Small intestine (tissue), 16 donors: ENCODE measurements at places on chromosomes 6 and 20. TPM values are rescaled to one million over a fixed set of nuclear protein-coding genes. Genes with fewer than 3 reads are reported as not detected.

DNA sequence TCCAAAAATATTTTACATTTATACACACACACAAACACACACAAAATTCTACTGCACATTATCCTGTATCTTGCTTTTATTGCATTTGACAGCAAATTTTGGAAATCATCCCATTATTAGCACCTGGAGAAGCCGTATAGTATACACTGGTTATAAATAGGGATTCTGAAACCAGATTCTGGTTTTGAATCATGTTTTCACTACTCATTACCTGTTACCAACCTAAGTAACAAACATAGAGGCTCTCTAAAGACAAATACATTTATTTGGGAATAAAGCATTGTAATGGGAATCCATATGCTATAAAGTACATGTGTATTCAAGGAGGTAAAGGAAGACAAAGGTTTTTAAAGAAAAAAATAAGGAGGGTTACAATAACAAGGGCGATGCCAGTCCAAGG lies 106.8 kb downstream of the OR2B2 start:
- H3K4me3 ChIP-seq = no peak overlapping the region
- no peaks in the 10 kb centered on the region for H3K36me3 ChIP-seq
- H3K4me1 ChIP-seq = no peaks in the 10 kb centered on the region
- no peaks in the 10 kb centered on the region for H3K27me3 ChIP-seq
- no peak for DNase-seq

DNA sequence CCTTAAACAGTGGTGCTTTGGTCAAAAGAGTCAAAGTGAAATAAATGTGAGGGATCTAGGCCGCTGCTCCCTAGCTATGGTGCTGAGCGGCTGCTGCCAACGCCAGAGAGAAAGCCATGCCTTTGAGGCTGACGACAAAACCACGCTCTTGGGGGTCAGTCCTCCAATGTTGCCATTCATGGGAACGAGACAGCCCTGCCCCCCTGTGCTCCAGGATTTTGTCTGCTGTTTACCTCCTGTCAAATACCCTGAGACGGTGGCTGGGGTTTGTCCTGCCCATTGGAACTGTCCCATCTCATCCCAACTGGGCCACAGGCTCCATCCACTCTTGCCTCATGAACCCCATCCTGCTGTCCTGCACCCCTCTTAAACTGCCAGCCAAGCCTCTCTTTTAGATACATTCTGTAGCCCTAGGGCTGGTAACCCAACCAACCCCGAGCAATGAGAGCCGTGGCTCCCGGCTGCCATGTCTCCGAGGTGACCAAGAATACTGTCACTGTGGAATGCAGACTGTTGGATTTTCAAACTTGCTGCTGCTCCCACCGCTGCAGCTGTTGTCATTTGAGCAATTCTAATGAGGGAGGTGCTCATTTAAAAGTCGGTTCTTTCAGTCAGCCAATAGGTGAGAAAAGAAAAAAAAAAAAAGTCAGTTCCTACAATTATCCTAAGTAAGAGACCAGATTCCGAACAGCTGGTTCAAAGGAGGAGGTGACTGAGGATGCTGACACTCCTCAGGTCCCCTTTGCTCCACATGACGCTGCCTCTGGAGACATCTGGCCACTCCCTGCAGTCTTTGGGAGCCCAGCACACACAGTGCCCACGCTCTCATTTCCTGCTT lies 73.1 kb upstream of the QKI start:
- no peak overlapping the region for H3K27ac ChIP-seq
- H3K4me1 ChIP-seq = no peaks in the 10 kb centered on the region
- no peaks in the 10 kb centered on the region for H3K27me3 ChIP-seq
- no peak overlapping the region for H3K4me3 ChIP-seq
- H3K36me3 ChIP-seq = no peaks in the 10 kb centered on the region
- no peak for DNase-seq

GRCh38 chr6:1125297-1125696 lies 186.6 kb upstream of the FOXQ1 start:
- H3K27ac ChIP-seq = no peak overlapping the region
- H3K4me3 ChIP-seq = no peak overlapping the region
- H3K36me3 ChIP-seq = no peaks in the 10 kb centered on the region
- no peaks in the 10 kb centered on the region for H3K27me3 ChIP-seq

- H3K27ac ChIP-seq = no peak overlapping the region
- no peaks in the 10 kb centered on the region for H3K27me3 ChIP-seq
- H3K36me3 ChIP-seq = no peaks in the 10 kb centered on the region
- H3K4me1 ChIP-seq = no peaks in the 10 kb centered on the region
Measured at GRCh38 chr6:152727507-152727906, 23.1 kb upstream of the VIP start.

DNA sequence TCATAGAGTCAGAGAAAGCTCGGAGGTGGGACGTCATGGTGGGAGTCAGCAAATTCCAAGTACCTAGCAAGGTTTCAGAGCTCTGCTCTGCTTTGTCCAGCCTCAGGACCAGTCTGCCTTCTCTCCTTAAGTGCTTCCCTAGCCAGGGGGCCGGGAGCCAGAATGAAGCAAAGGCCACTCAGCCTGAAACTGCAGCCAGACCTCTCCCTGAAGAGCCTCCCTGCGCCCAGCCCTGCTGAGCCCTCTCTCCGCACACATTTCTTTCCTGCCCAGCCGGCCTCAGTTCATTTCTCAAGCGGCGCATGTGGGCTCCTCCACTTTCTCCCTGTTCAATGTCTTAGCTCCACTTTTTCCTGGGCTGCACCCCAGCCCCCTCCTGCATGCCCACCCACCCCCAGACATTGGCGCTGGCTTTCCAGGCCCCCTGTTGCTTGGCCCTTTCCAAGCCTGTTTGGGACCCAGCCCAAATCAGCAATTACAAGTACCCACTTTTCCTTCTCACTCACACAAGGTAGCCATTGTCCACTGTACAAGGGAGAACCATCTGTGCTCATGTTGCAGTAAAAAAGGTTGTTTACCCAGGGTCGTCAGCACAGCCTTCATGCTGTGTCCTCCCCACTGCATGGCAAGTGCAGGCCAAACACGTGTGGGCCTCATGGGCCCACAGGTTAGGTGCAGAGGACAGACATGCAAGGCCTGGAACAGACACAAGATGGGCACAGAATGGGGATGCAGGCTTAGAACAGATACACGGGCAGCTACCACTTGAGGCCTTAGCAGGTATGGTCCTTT lies 147.1 kb downstream of the MRPL14 start:
- no peaks in the 10 kb centered on the region for H3K36me3 ChIP-seq
- H3K27me3 ChIP-seq = no peaks in the 10 kb centered on the region
- no peak overlapping the region for H3K4me3 ChIP-seq
- no peak overlapping the region for H3K27ac ChIP-seq
- peaks cover 2% of the 10 kb centered on the region for H3K4me1 ChIP-seq
- DNase-seq = no peak

EPPIN gene
- not detected for polyA plus RNA-seq

- H3K36me3 ChIP-seq = no peaks in the 10 kb centered on the region
- no peak overlapping the region for H3K27ac ChIP-seq
- H3K4me1 ChIP-seq = no peaks in the 10 kb centered on the region
- H3K4me3 ChIP-seq = no peak overlapping the region
Measured at GRCh38 chr6:79498842-79499241, 38.4 kb downstream of the LCA5 start.

- no peaks in the 10 kb centered on the region for H3K36me3 ChIP-seq
- no peaks in the 10 kb centered on the region for H3K27me3 ChIP-seq
- H3K4me3 ChIP-seq = no peak overlapping the region
- H3K27ac ChIP-seq = no peak overlapping the region
- no peak for DNase-seq
Measured at GRCh38 chr6:129525055-129525454, 184.9 kb downstream of the ARHGAP18 start.

DNA sequence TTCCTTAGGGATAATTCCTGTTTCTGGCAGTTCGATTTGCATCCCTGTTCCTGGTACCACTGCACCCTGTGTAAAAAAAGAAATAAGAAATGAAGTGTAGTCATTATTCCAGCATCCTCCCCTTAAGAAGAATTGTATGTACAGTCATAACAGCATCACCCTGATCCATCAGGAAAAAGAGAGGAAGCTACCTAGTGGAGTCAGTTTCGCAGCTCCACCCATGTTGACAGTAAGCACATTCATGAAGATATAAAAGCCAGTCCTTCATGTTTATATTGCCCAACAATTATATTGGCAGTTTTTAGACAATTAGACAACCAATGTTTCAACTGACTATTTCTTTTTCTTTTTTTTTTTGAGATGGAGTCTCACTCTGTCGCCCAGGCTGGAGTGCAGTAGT lies 21.2 kb upstream of the HLA-G start:
- H3K4me1 ChIP-seq = no peaks in the 10 kb centered on the region
- no peaks in the 10 kb centered on the region for H3K36me3 ChIP-seq
- no peak overlapping the region for H3K4me3 ChIP-seq
- no peak overlapping the region for H3K27ac ChIP-seq
- DNase-seq = no peak
- no peaks in the 10 kb centered on the region for H3K27me3 ChIP-seq

TCF19 gene
- polyA plus RNA-seq = 12.8 TPM

GRCh38 chr6:48713612-48714011 lies 602.6 kb upstream of the PTCHD4 start:
- no peak for DNase-seq
- no peak overlapping the region for H3K27ac ChIP-seq
- H3K36me3 ChIP-seq = no peaks in the 10 kb centered on the region
- no peaks in the 10 kb centered on the region for H3K27me3 ChIP-seq

DNA sequence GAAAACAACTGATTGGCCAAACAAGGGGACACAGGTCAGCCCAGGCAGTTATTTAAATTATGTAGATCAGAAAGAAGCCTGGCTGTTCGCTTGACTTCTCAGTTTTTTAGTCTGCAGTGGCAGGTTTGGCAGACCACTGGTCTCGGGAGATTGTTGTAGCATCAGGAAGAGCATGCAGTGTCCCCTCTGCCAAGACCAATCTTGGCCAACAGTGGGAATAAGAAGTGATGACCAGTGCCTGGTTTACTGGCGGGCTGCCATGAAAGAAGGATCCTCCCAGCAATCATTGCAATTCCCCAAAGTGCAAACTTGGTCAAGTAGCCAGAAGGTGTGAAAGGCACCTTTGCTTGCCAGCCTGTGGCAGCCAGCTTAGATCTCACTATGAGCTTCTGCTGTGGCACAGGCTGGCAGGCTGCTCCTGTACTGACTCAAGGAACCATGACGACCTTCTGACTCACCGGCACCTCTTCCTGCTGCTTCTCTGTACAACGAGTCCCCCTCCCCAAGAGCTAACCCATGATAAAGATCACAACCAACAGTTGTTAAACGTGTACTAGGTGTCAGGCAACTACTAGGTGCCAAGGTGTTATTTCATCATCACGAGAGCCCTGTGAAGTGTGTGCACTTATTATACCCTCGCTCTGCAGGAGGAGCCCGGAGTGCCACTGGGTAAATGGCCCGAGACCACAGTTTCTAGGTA lies 76.8 kb upstream of the DUSP22 start:
- H3K27ac ChIP-seq = no peak overlapping the region
- no peak overlapping the region for H3K4me3 ChIP-seq
- no peaks in the 10 kb centered on the region for H3K36me3 ChIP-seq
- H3K4me1 ChIP-seq = no peaks in the 10 kb centered on the region

PKHD1 gene
- under 0.01 TPM for polyA plus RNA-seq

- H3K4me3 ChIP-seq = no peak overlapping the region
- H3K27ac ChIP-seq = no peak overlapping the region
- no peak for DNase-seq
- H3K36me3 ChIP-seq = no peaks in the 10 kb centered on the region
- H3K4me1 ChIP-seq = no peaks in the 10 kb centered on the region
- H3K27me3 ChIP-seq = no peaks in the 10 kb centered on the region
Measured at GRCh38 chr6:40558102-40558501, 29.1 kb downstream of the LRFN2 start.

DNA sequence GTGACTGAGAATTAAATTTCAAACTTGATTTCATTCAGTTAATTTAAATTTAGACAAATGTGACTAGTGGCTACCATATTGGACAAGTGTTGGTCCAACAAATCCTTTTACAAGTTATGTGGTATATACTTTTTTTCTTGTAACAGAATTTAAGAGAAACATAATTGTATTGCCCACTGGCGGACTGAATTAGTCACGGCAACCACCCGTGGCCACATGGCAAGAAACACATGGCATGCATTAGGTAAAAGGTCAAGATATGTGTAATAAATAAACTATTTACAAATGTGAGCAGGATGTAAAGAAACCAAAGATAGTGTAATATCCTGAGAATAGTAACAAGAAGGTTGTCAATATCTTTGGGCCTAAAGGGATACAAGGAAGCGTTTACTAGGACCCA lies 91.2 kb downstream of the LCA5 start:
- no peaks in the 10 kb centered on the region for H3K36me3 ChIP-seq
- no peaks in the 10 kb centered on the region for H3K4me1 ChIP-seq
- no peak for DNase-seq
- no peak overlapping the region for H3K27ac ChIP-seq
- no peak overlapping the region for H3K4me3 ChIP-seq

GRCh38 chr20:7571101-7571500 lies 369.2 kb downstream of the HAO1 start:
- H3K36me3 ChIP-seq = no peaks in the 10 kb centered on the region
- DNase-seq = no peak
- no peak overlapping the region for H3K4me3 ChIP-seq
- no peaks in the 10 kb centered on the region for H3K4me1 ChIP-seq
- no peaks in the 10 kb centered on the region for H3K27me3 ChIP-seq
- H3K27ac ChIP-seq = no peak overlapping the region

- no peaks in the 10 kb centered on the region for H3K27me3 ChIP-seq
- no peaks in the 10 kb centered on the region for H3K4me1 ChIP-seq
- no peak for DNase-seq
- no peak overlapping the region for H3K27ac ChIP-seq
- H3K36me3 ChIP-seq = no peaks in the 10 kb centered on the region
Measured at GRCh38 chr6:9789201-9789600, 625.7 kb downstream of the TFAP2A start.

GRCh38 chr6:79170959-79171358 lies 63.5 kb downstream of the HMGN3 start:
- H3K4me1 ChIP-seq = no peaks in the 10 kb centered on the region
- H3K4me3 ChIP-seq = no peak overlapping the region
- DNase-seq = peak; percentile 5
- no peaks in the 10 kb centered on the region for H3K27me3 ChIP-seq
- no peak overlapping the region for H3K27ac ChIP-seq
- H3K36me3 ChIP-seq = no peaks in the 10 kb centered on the region

ZC2HC1B gene
- polyA plus RNA-seq = 0.09 TPM

- H3K4me3 ChIP-seq = no peak overlapping the region
- DNase-seq = no peak
- no peaks in the 10 kb centered on the region for H3K36me3 ChIP-seq
- H3K27ac ChIP-seq = no peak overlapping the region
Measured at GRCh38 chr6:7674291-7674690, 51.6 kb upstream of the BMP6 start.

DNA sequence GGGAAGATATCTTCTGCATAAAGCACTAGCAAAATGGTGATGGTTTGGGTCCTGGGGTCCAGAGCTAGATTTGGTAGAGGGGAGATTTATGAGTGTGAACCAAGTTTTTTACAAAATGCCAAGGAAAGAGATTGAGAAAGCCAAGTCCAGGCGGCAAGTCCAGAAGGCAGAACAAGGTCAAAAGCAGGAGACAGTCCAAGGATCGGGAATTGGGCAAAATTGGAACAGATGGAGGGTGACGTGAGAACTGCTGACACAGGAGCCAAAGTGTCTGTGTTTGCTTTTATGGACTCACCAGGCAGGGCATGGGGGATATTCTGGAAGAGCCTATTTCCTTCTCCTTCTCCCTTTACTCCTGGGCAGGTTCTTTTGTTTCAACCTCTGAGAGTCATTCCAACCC lies 4.1 kb downstream of the NHLRC1 start:
- no peaks in the 10 kb centered on the region for H3K36me3 ChIP-seq
- peaks cover 10% of the 10 kb centered on the region for H3K4me1 ChIP-seq
- H3K4me3 ChIP-seq = no peak overlapping the region
- peak; percentile 24 for DNase-seq
- H3K27ac ChIP-seq = no peak overlapping the region
